ENCODE measurements at places on chromosomes 5 and 9. TPM values are rescaled to one million over a fixed set of nuclear protein-coding genes. Genes with fewer than 3 reads are reported as not detected.
A peak's percentile ranks its signal among the peaks of the same experiment; 100 is the strongest.

FTMT gene
- total RNA-seq = not detected

DNA sequence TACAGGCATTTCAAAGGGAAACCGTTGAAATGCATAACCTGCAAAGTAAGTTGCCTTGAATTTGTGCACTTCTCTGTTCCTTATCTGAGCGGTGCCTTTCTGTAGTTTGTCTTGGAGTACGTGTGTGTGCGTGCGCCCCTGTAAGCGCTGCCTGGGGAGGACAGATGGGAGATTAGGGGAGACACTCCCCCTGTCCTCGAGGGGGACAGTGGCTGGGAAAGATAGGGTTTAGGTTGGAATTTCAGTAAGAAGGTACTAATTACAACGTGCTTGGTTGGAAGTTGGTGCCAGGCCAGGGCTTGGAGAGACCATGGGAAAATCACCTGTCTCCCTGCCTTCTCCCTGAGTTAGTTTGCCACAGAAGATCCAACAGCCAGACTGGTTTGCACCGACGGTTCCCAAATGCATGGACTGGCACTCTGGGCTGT lies 73.2 kb downstream of the PIK3R1 start:
- DNase-seq = peak; percentile 23

MXD3 gene
- total RNA-seq = 14.0 TPM

RAI14 gene
- 49.6 TPM for total RNA-seq

GRCh38 chr5:133613743-133614142 lies 1.4 kb upstream of the FSTL4 start:
- no peak for DNase-seq

- DNase-seq = peak; percentile 59
Measured at GRCh38 chr5:35185518-35185917, 44.8 kb downstream of the PRLR start.

GRCh38 chr9:19630760-19631159 lies 158.1 kb downstream of the SLC24A2 start:
- DNase-seq = no peak

CETN3 gene
- total RNA-seq = 15.7 TPM

DNA sequence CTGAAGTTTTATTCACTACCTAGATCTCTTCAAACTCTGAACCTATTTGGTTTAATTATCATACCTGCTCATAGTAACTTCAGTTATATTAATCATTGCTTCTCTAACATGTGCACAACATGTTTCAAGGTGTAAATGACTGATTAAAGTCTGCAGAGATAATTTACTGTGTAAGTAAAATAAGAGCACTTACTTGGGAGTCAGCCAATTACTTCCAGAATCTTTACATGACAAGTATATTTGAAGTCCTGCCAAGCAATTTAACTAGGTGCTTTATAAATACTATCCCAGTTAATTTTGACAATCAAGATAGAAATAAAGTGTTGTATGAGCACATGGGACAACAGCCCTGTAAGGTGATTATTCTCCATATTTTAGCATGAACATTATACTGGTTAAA lies 109.9 kb downstream of the RFX3 start:
- no peak for DNase-seq

DNA sequence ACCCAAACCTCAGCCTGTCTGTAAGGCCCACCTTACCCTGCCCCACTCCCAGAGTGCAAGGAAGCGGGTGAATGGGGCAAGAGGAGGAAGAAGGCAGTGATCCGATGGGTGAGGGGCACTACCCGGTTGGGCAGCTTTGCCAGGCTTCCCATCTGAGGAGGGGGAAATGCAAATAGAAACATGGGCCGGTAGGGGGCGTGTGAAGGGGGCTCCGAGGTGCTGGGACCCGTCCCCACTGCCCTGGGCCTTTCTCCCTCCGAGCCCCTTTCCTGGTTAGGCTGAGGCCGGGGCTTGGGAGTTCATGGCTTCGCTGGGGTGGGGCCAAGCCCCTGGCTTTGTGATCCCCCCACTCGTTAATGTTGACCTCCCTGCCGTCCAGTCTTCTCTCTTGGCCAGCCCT lies 23.6 kb upstream of the MYORG start:
- DNase-seq = no peak

GRCh38 chr9:95516734-95517558 lies at the start of gene PTCH1:
PTCH1 (minus strand) TSS chr9:95516971.
- DNase-seq = peak; percentile 91

ADRA1B gene
- total RNA-seq = 2.6 TPM

- no peak for DNase-seq
Measured at GRCh38 chr9:93536874-93537273, 39.5 kb upstream of the PHF2 start.

- DNase-seq = no peak
Measured at GRCh38 chr9:125759764-125760129, 12.6 kb downstream of the PBX3 start.

PCDHB15 gene
- total RNA-seq = 1.8 TPM

DNA sequence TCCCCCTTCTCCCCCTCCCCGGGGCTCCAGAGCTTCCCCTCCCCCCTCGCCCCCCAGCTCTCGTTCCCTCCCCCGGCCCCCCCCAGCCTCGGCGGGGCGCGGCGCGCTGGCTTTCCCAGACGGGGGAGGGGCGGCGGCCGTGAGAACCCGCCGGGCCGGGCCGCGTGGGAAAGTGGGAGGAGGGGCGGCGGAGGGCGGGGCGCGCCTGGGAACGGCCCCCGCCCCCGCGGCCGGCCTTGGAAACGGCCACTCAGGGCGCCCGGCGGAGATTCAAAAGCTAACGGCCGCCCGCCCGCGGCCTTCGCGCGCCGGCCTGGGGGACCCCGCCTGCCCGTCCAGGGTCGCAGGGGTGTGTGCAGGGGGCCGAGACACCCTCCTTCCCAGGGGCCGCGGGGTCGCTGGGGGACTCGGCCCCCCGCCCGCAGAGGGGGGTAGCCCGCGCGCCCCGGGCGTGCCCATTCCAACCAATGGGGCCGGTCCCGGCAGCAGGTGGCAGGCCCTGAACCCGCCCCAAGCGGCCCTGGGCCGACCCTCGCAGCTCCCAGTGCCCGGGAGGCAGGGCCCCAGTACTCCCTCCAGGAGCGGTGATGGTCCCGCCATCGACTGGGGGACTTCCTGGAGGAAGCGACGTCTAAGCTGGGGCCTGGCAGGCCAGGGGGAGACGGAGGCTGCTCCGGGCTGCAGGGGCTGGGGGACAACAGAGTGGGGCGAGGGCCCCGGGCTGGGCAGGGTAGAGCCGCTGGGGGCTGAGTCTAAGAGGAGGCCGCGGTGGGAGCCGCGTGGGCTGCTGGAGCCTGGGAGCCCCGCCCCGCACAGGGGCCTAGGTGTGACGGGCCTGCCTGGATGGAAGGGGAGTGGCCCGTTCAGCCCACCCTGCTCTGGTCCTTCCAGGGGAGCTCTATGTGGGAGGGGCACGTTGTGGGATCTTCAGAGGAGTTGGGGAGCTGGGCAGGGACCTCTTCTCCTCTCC lies 14.2 kb upstream of the NRARP start:
- peak; percentile 85 for DNase-seq

GRCh38 chr9:33852216-33852826 lies 35.4 kb downstream of the UBE2R2 start:
- DNase-seq = peak; percentile 61

FAM163B gene
- total RNA-seq = 0.68 TPM

DNA sequence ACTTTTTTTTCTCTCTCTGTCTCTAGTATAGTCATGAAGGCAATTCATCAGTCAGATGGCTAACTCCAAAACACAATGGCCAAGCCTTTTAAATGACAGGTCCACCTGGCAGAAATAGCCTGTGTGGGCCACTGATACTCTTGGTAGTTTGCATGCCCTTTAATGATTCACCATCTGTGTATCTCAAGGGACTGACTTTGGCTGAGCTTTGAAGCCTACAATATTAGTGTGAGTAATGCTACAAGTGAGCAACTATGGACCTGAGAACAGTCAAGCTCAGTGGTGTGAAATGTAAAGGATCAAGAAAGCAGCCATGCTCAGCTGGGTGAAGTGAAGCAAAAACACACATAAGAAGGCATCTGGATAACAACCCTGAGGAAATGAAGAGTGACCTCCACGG lies 506.9 kb downstream of the TLE1 start:
- DNase-seq = peak; percentile 13

DNA sequence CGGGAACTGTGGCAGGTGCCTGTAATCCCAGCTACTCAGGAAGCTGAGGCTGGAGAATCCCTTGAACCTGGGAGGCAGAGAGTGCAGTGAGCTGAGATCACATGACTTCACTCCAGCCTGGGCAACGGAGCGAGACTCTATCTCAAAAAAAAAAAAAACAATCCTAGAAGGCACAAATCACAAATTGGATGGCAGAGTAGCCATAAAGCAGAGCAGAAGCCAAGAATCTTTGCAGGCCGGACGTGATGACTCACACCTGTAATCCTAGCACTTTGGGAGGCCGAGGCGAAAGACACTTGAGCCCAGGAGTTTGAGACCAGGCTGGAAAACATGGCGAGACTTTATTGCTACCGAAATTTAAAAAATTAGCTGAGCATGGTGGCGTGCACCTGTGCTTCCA lies 9.2 kb upstream of the FUBP3 start:
- no peak for DNase-seq

INSL4 gene
- 0.13 TPM for total RNA-seq

PIK3R1 gene
- total RNA-seq = 109 TPM

IGFBPL1 gene
- total RNA-seq = 4.0 TPM

TSSK1B gene
- 0.60 TPM for total RNA-seq
